ENCODE measurements at places on chromosomes 6 and 20. TPM values are rescaled to one million over a fixed set of nuclear protein-coding genes. Genes with fewer than 3 reads are reported as not detected.
A peak's percentile ranks its signal among the peaks of the same experiment; 100 is the strongest.

Gene GSTA2
- 88.6 TPM for polyA plus RNA-seq

Gene SCUBE3
- 0.12 TPM for polyA plus RNA-seq

Gene USP49
- polyA plus RNA-seq: 0.45 TPM

Gene ADAT2
- polyA plus RNA-seq: 31.6 TPM

Gene SLC35A1
- 15.4 TPM for polyA plus RNA-seq

GRCh38 chr6:153129873-153130514 lies 1.1 kb downstream of the RGS17 start:
- H3K4me1 ChIP-seq: no peaks in the 10 kb centered on the region
- DNase-seq: peak; percentile 31
- no peak overlapping the region for H3K27ac ChIP-seq
- H3K36me3 ChIP-seq: no peaks in the 10 kb centered on the region
- peaks cover 39% of the 10 kb centered on the region for H3K27me3 ChIP-seq

DNA sequence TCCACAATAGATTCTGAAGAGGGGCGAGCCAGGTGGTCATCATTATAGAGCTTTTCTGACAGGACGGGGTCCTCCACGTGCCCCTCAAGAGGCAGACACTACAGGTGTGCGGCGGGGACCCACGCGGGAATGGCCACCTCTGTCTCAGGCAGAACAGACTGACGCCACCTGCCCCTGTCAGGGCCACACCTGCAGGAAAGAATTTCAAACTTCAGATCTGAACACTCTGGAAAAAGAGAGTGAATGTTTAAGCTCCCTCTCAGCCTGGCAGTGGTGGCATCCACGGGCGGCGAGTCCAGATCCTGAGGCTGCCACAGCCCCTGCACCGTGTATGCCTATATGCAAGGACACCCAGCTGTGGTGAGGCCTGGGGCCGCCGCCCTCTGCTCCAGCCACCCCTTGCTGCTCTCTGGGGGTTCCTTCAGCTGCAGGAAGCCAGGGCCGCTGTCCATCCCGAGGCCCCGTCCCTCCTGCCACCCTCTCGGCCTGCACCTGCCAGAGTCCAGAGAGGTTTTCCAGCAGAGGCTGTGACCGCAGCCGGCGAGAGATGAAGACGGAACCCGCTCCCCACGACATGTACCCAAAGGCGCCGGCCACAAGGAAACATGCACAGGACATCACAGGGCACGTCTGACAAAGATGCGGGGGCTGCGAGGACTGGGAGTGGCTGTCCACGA lies 234.9 kb downstream of the ERMARD start:
- no peaks in the 10 kb centered on the region for H3K36me3 ChIP-seq
- no peaks in the 10 kb centered on the region for H3K4me1 ChIP-seq
- H3K27me3 ChIP-seq: no peaks in the 10 kb centered on the region
- H3K27ac ChIP-seq: no peak overlapping the region
- H3K4me3 ChIP-seq: no peak overlapping the region
- no peak for DNase-seq

GRCh38 chr6:69584913-69585729 lies 211.7 kb downstream of the LMBRD1 start:
- H3K4me3 ChIP-seq: no peak overlapping the region
- H3K27me3 ChIP-seq: no peaks in the 10 kb centered on the region
- no peak for DNase-seq
- H3K36me3 ChIP-seq: no peaks in the 10 kb centered on the region
- H3K27ac ChIP-seq: no peak overlapping the region

DNA sequence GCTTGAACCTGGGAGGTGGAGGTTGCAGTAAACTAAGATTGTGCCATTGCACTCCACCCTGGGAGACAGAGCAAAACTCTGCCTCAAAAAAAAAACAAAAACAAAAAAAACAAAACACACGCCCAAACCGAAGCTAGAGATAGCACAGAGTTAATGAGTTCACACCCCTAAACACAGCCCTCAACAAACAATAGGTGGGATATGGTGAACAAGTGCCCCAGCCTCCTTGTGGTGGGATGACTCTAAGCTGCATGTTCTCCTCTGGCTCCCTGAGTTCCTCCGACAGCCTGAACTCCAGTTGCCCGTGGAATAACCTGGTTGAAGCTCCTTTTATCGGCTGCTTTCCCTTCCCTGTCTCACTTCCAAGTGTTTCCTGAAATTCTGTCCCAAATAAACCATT lies 22.1 kb upstream of the DSN1 start:
- no peaks in the 10 kb centered on the region for H3K4me1 ChIP-seq
- no peak for DNase-seq
- no peaks in the 10 kb centered on the region for H3K27me3 ChIP-seq
- H3K4me3 ChIP-seq: no peak overlapping the region

GRCh38 chr6:5712349-5713215 lies 294.1 kb downstream of the NRN1 start:
- H3K27ac ChIP-seq: no peak overlapping the region
- no peak overlapping the region for H3K4me3 ChIP-seq
- H3K27me3 ChIP-seq: no peaks in the 10 kb centered on the region

- H3K4me1 ChIP-seq: peaks cover 21% of the 10 kb centered on the region
- DNase-seq: no peak
- H3K4me3 ChIP-seq: no peak overlapping the region
- H3K36me3 ChIP-seq: no peaks in the 10 kb centered on the region
- no peak overlapping the region for H3K27ac ChIP-seq
- no peaks in the 10 kb centered on the region for H3K27me3 ChIP-seq
Observed at GRCh38 chr6:146915671-146916127, 288.5 kb upstream of the STXBP5 start.

DNA sequence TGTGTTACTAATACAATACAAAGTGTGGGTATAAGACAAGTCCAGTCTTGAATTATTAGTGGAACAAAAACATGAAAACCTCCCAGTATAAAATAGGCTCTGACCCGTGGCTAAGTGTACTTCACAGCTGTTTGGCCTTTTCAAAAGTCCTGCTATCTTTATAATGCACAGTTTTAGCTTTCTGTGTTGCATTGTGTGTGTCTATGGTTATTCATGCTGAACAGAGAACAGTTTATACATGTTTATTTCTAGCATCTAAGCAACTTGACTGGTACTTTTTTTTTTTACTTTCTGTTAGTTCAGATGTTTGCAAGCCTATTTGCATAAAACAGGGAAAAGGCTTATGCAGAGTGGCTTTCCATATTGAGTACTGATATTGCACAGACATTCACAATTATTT lies 119.2 kb upstream of the CCN2 start:
- H3K4me3 ChIP-seq: no peak overlapping the region
- no peak overlapping the region for H3K27ac ChIP-seq
- H3K27me3 ChIP-seq: no peaks in the 10 kb centered on the region
- no peaks in the 10 kb centered on the region for H3K4me1 ChIP-seq
- DNase-seq: no peak

GRCh38 chr20:59170406-59171349 lies 7.1 kb downstream of the ZNF831 start:
- H3K4me1 ChIP-seq: peaks cover 2% of the 10 kb centered on the region
- no peak overlapping the region for H3K4me3 ChIP-seq
- no peaks in the 10 kb centered on the region for H3K36me3 ChIP-seq
- peak; percentile 52 for DNase-seq

- H3K27me3 ChIP-seq: no peaks in the 10 kb centered on the region
- no peaks in the 10 kb centered on the region for H3K36me3 ChIP-seq
- peak overlapping the region; percentile 24 for H3K27ac ChIP-seq
- no peak overlapping the region for H3K4me3 ChIP-seq
- peak; percentile 95 for DNase-seq
Observed at GRCh38 chr20:38460040-38460623, 12.5 kb upstream of the RALGAPB start.

DNA sequence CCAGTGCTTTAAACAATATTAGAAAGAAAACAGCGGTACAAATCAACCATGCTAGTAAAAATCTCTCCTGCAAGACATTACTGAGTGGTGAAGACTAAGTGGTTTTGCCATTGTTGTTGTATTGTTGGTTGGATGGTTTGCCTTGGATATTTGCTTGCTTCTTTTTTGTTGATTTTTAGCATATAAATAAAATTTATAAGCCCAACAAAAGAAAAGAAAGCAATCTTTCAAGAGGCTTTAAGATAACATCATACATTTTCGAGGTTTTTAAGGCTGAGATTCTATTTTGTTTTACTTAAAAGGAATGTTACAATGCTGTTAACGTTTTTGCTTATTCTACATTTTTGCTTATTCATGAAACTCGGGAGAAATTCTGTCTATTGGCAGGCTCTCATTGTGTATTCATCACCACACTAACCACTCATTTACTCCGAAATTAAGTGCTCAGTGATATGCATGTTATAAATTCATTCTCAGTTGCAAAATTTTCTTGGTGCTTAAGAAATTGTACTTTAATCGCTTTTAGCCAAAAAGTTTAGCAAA lies 139.1 kb downstream of the LAMA2 start:
- H3K27me3 ChIP-seq: no peaks in the 10 kb centered on the region
- no peak overlapping the region for H3K27ac ChIP-seq
- no peaks in the 10 kb centered on the region for H3K4me1 ChIP-seq
- DNase-seq: no peak

- peaks cover 45% of the 10 kb centered on the region for H3K36me3 ChIP-seq
- H3K27ac ChIP-seq: no peak overlapping the region
- DNase-seq: no peak
- H3K4me1 ChIP-seq: no peaks in the 10 kb centered on the region
- no peaks in the 10 kb centered on the region for H3K27me3 ChIP-seq
- H3K4me3 ChIP-seq: no peak overlapping the region
Observed at GRCh38 chr20:33359399-33360261, 41.7 kb downstream of the CDK5RAP1 start.

GRCh38 chr6:12009180-12009685 lies 2.9 kb upstream of the HIVEP1 start:
- peaks cover 19% of the 10 kb centered on the region for H3K4me1 ChIP-seq
- no peaks in the 10 kb centered on the region for H3K36me3 ChIP-seq
- no peaks in the 10 kb centered on the region for H3K27me3 ChIP-seq
- no peak for DNase-seq
- peak overlapping the region; percentile 92 for H3K27ac ChIP-seq
- H3K4me3 ChIP-seq: peak overlapping the region; percentile 78
